Small intestine (tissue), 16 donors: ENCODE measurements at places on chromosomes 4 and X. TPM values are rescaled to one million over a fixed set of nuclear protein-coding genes. Genes with fewer than 3 reads are reported as not detected.

FAM149A gene
- polyA plus RNA-seq, result 6.8 TPM

SPANXA2 gene
- not detected for polyA plus RNA-seq

CENPVL1 gene
- 0.42 TPM for polyA plus RNA-seq

KDR gene
- polyA plus RNA-seq, result 0.22 TPM

NAA11 gene
- polyA plus RNA-seq, result not detected

MAGEE2 gene
- not detected for polyA plus RNA-seq

DCAF4L1 gene
- 0.22 TPM for polyA plus RNA-seq

BST1 gene
- polyA plus RNA-seq, result 13.4 TPM

P2RY8 gene
- 0.22 TPM for polyA plus RNA-seq

PAGE4 gene
- not detected for polyA plus RNA-seq

SOD3 gene
- 15.6 TPM for polyA plus RNA-seq
